ENCODE measurements at places on chromosomes 1 and 21.

GRCh38 chr1:220843481-220844011 lies 35.7 kb upstream of the HLX start:
- DNase-seq = no peak

DNA sequence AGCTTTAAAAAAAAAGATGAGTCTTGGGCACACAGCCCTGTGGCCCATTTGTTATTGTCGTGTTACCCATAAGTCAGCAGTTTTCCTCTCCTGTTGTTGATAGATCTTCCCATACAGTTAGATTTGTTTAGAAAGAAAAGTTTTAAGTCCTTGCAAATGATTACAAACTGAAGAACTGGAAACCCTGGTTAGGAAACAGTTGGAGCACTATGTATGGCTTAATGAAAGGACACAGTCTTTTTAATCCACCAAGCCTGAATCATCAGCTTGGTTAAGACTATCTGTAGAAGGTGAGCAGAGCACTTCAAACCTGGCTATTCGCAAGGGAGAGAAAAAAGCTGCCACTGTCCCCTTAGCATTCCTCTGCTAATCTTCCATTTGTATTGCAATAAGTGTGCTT lies 241.0 kb downstream of the DISC1 start:
- no peak for DNase-seq

GRCh38 chr21:42579456-42580075 lies 65.9 kb downstream of the SLC37A1 start:
- DNase-seq = no peak

- DNase-seq = peak; percentile 96
These were observed 1.4 kb downstream of the SLC22A15 start for GRCh38 chr1:115977499-115978258.

GRCh38 chr1:78676347-78676982 lies 26.8 kb downstream of the IFI44 start:
- DNase-seq = peak; percentile 62

- no peak for DNase-seq
These were observed 59.9 kb upstream of the PRRX1 start for GRCh38 chr1:170604065-170604464.

DNA sequence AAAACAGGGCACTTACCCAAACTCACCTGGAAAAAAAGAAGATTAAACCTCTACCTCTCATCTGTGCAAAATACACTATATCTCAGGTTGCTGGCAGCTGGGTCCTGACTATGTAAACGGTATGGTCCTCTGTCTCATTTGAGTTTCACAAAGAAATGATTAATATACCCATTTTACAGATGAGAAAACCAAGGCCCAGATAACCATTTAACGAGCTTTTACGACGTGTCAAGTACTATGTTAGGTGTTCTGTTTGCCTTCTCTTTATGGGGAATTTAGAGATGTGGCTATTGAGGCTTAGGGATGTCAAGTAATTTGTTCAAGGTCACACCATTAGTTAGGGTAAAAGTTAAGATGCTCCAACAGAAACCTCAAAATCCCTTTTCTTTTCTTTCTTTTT lies 140.4 kb upstream of the USP24 start:
- no peak for DNase-seq

DNA sequence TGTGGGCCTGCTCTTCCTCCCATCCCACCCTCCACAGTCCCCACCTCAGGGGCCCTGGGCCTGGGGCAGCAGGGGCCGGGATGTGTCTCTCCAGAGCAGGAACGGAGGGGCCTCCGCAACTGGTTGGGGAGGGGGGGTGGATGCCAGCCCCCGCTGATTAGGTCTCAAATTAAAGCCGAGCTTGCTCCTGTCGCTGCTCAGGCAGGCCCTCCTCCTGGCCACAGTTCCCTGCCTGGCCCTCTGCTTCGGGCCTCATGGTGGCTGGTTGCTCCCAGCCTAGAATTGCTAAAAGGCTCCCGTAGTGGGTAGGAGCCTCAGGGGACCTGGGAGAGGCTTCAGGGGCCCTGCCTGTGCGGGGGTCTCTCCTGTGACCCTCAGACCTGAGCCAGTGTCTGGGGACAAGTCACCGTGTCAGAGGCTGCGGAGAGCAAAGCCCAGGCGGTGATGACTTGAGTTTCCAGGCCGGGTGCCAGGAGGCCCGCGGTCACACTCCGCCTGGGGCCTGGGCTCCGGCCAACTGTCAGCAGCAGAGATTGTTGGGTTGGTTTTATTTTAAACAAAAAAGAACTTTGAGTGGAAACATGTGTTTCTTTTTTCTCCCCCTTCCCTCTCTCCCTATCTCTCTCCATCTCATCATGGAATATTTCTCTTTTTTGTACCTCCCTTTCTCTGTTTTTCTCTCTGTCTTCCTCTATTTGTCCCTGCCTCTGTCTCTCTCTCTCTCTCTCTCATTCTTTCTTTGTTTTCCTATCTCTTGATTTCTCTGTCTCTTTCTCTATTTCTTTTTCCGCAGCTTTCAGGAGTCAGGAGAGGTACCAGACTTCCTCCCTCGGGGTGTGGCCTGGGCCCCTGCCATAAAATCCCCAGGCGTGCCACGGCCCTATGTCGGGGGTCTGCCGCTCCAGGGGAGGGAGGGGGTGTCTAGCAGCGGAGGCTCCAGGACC lies 20.0 kb upstream of the EPHA2 start:
- no peak for DNase-seq

DNA sequence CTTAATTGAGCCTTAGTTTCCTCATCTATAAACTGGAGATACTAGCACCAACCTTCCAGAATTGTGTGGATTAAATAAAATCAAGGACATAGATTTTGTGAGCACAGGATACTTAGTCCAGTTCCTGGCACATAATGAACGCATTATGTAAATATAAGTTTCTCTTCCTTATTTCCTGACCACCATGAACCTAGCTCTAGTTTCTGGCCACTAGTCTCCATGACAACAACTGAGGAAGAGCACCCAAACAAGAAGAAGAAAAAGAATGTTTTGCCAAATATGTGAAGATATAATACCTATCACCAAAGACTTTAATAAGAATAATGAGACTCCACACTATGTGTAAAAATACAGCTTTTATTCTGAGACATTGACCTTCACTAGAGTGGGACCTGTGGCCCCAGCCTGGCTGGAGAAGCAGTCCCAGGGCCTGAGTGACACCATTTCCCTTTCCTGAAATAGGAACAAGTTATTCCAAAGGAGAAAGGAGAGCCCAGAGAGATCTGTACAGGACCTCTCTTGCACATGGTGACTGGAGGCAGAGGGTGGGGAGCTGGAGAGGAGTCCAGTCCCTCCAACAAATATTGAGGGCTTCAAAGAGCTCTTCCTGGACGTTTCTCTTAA lies 940 bp upstream of the USF1 start:
- peak; percentile 56 for DNase-seq

DNA sequence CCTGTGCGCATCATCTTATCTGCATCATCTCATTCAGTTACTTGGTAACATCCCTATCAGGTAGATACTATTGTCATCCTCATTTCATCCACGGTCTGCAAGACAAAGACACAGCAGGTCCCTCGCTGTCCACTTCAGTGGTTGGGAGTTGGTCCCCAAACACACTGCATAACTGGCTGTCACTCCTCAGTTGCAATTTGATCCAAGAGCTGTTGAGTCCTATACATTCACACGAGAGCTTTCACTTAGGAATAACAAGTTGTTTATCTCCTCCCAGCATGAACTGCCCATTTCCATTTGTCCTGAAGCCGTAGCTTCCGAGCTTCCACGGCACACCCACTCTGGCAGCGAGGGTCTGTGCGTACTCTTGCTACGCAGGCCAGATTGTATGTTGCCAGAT lies 472.0 kb downstream of the CAMTA1 start:
- no peak for DNase-seq

- DNase-seq = peak; percentile 31
These were observed 63.7 kb downstream of the CLDN17 start for GRCh38 chr21:30102871-30103270.

GRCh38 chr1:81548918-81549587 lies 251.7 kb upstream of the ADGRL2 start:
- no peak for DNase-seq

GRCh38 chr1:34155860-34156259 lies 9.2 kb downstream of the CSMD2 start:
- no peak for DNase-seq

DNA sequence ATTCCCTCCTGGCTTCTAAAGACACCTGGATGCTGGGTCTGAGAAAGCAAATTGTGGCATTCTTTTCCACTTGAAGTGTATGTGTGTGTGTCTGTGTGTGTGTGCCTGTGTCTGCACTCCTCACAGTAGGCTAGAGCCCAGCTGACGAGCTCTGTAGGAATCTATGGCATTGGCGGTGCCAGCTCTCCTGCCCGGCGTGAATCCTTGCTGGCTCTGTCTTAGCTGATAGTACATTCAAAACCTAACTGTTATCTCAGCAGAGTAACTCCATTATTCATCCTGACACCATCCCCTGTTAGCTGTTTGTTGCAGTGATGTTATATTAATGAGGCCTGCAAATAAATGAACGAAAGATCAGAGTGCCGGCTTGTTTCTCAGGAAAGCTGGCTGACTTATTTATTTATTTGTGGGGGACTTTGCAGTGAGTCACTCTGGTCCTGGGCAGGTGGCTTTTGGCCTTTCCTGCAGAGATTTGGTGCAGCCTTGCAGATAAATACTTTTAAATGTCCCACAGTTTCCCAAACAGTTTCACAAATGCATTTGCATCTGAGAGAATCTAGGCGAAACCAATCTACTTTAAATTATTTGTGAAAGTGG lies 160.6 kb upstream of the CD34 start:
- DNase-seq = no peak

GRCh38 chr1:63601061-63601460 lies 7.8 kb downstream of the PGM1 start:
- peak; percentile 23 for DNase-seq

- no peak for DNase-seq
These were observed 383.8 kb downstream of the LMO4 start for GRCh38 chr1:87712261-87713010.

- no peak for DNase-seq
These were observed 28.3 kb downstream of the TMPRSS2 start for GRCh38 chr21:41479686-41480085.

- DNase-seq = peak; percentile 2
These were observed 138.3 kb downstream of the APP start for GRCh38 chr21:26032263-26032662.
